ENCODE measurements at places on chromosomes 3 and 15.
A peak's percentile ranks its signal among the peaks of the same experiment; 100 is the strongest.

DNA sequence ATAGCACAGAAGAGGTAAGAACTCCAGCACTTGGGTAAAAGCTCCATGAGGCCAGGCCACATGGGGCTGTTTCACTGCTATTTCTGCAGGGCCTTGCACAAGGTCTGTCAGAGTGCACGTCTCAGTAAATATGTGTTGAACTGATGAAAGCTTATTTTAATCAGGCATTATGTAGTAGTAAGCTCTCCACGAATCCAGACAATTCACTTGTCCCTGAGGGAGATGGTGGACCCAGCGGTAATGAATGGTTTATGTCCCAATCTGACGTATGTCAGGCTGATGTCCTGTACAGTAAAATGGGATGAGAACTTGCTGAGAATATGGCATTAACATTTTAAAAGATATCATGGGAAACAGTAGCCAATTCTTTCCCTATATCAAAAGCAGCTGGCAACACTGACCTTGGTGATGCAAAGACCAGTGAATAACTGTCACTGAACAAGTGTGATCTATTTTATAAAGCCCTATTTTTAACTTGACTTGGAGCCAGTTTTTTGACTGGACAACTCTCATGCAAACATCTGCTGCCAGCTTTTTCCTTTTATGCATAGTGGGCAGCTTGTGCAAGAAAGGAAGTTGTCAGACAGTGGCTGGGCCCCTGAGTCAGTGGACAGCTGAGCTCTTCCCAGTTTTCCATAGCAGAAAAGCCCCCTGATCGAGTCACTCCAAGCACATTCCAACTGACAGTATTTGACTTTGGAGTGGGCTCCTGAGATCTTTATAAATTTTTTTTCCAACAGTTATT lies 519.8 kb upstream of the MDFIC2 start:
- DNase-seq = no peak

GRCh38 chr15:82130248-82130647 lies 84.4 kb upstream of the MEX3B start:
- DNase-seq = no peak

GRCh38 chr3:127457094-127457475 lies 133.4 kb downstream of the TPRA1 start:
- DNase-seq = no peak

- DNase-seq = no peak
Observed at GRCh38 chr3:142622405-142622804, 26.2 kb downstream of the PLS1 start.

DNA sequence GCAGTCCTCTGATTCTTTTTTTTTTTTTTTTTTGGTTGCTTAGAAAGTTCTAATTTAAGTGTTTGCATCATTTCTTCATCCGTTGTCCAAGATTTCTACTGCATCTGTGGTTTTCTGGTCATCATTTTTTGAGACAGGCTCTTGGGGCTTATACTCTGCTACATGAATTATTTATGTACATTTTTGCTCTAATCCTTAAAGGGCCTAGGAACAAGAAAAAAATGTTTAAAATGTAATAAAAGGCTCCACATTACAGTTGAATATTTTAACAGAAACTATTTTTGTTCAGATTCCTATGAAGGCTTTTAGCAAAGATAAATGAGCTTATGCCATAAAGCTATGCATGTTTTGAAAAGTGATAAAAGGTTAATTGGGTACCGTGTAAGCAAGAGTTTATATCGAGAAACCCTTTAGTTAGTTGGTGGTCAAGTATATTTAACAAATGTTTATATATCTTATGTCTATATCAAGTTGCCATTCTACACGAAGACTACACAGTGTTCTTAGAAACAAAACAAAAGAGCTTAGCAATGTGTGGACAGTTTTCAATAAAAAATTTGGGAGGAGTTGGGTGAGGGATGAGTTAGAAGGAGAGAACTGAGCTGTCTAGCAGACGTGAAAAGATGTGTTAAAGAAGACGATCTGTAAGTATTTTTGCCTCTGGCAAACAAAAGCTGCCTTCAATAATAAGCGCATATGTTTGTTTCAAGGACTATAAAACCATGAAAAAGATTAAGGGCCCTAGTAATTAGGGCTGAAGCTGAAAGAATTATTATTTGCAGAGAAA lies 563.6 kb upstream of the NAALADL2 start:
- DNase-seq = no peak

DNA sequence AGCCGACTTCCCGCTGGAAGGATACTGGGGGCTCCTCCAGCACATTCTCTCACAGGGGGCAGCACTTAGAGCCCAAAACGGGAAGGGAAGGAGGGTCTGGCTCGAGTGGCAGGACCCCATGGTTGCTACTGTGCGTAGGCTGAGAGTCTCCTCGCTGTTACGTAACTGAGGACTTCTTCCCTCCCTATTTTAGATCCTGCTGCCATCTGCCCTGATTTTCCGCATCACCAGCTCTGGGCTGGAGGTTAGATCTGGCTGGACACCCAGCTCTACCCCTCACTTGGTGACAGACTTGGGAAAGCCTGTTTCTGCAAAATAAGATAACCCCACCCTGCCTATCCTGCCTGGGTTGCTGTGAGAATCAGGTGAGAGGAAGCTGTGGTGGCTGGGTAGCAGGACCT lies 47.7 kb downstream of the BDH1 start:
- no peak for DNase-seq

GRCh38 chr15:66157507-66157906 lies 96.0 kb downstream of the MEGF11 start:
- DNase-seq = no peak

GRCh38 chr3:29919571-29919970 lies 638.7 kb downstream of the RBMS3 start:
- DNase-seq = no peak

- DNase-seq = no peak
Observed at GRCh38 chr15:92062505-92062904, 209.0 kb downstream of the SLCO3A1 start.

DNA sequence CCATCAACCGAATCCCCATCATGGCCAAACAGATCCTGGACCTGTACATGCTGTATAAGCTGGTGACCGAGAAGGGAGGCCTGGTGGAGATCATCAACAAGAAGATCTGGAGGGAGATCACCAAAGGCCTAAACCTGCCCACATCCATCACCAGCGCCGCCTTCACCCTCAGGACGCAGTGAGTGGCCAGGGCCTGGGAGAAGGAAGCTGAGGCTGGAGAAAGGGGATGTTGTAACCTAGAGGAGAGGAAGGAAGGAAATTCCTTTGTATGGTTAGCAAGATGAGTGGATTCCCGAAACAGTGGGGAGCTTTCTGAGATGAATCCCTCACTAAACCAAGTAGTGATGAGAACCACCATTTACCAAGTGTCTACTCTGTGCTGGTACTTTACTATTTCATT lies 25.8 kb upstream of the CLK3 start:
- no peak for DNase-seq

DNA sequence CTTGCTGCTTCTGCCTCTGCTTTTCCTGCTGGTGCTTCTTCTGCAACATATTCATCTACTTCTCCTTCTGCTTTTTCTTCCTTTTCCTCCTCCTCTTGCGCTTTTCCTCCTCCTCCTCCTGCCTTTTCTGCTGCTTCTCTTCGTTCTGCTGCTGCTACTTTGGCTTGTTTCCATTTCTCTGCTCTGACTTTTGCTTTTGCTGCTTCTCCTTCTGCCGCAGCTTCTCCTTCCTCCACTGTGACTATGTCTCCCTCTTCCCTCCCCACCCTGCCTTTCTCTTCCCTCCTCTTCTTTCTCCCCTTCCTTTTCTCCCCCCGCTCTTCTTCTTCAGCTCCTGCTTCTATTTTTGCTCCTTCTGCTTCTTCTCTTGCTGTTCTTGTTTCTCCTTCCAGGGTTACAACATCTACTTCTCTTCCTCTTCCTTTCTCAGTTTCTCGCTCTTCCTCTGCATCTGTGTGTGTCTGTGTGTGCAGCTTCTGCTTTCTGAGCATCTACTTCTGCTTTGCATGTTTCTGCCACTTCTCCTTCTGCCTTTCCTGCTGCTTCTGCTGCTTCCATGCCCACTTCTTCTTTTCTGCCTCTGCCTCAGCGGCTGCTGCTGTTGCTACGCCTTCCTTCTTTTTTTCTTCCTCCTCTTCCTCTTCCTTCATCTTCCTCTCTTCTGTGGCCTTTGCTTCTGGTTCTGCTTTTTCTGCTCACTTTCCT lies 51.4 kb downstream of the FAM43A start:
- no peak for DNase-seq

- DNase-seq = no peak
Observed at GRCh38 chr3:115111632-115112031, 35.5 kb downstream of the ZBTB20 start.

GRCh38 chr15:57704441-57704840 lies 2.1 kb upstream of the POLR2M start:
- no peak for DNase-seq

DNA sequence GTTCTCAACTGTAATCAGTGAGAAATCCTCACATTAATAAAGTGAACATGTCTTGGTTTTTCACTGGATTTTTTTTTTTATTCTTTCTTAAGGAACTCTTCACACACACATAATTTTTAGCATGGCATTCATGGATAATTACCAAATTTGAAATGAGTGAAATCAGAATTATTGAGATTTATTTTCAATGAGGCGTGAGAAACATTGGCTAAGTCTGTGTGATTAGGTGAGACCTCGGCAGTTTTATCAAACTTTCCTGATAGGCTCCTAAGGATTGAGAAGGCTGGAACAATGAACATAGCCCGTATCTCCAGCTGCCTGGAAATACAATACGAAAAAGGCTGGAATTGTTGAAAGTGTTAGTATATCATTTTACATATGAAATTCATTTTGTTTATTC lies 35.5 kb downstream of the MDFIC2 start:
- DNase-seq = no peak

GRCh38 chr3:13461169-13462124 lies 18.7 kb upstream of the HDAC11 start:
- DNase-seq = peak; percentile 30

DNA sequence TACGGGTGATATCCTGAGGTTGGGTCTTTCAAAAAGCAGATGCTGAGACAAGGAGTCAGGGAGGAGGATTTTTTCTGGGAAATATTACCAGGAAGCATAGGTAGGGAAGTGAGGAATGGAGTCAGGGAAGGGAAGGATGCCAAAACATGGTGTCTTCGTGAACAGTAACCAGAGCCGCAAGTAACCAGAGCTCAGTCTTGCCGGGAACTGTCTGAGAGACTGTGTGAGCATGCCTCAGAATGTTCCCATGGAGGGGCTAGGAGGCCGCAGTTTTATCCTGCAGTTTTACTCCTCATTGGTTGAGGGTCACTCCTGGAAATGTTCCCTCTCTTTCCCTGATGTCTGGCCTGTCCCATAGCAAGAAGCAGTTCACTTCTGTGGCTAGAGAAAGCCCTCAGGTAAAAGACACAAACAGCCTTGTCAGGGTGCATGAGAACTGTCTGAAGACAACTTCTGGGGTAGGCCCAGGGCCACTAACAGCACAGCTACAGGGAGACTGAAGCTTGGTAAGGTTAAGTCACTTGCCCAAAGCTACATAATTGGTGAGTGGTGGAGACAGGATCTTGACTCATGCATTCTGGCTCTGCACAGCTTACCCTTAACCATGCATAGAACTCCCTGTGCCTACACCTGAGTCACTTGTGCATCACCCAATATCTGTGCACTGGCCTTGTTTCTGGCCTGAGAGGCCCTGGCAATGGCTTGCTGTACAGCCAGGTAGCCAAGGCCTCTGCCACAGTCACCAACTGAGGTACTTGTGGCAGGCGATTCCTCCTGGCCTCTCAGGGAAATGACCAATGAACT lies 76.3 kb upstream of the FRMD4B start:
- no peak for DNase-seq

DNA sequence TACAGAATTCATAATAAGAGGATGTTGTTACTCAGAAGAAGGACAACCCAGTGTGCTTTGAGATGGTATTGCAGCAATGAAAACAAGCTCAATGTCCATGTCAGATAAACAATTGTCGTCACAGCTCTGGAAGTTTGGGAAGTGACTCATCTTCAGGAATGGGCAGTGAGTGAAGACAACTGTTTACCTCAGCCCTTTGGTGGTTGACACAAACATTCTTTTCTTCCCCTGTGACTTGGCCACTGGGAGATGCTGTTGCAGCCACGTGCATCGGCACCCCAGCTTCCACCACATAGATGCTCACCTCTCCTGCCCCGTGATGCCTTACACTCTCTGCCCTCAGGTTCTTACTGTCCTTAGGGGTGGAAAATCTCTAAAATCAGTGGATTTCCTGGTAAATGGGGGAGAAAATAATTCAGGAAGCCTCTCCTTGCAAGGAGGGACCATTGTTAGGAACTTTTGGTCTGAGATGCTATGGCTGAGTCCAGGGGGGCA lies 114.1 kb upstream of the GALNT15 start:
- no peak for DNase-seq

- no peak for DNase-seq
Observed at GRCh38 chr15:70103880-70104626, 6.3 kb upstream of the TLE3 start.

GRCh38 chr15:42031198-42031915 lies 10.5 kb upstream of the PLA2G4E start:
- DNase-seq = no peak

- DNase-seq = no peak
Observed at GRCh38 chr3:185423178-185423577, 60.2 kb downstream of the MAP3K13 start.

DNA sequence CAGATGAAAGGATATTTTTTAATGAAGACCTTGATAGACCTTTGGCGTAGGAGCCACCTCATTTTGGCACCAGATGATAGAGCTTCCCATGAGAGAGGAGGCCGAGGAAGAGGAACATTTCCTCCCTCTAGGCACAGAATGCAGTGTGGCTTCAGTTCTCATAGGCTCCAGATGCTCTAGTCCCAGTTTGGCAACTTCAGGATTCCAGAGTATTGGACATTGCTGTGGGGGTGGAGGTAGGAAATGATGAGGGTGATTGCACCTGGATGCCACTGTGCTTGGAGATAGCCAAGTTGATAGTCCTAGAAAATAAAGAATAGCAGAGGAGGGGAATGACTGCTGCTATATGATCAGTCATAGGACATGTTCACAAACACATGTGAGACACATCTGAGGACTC lies 58.3 kb upstream of the KY start:
- DNase-seq = no peak

DNA sequence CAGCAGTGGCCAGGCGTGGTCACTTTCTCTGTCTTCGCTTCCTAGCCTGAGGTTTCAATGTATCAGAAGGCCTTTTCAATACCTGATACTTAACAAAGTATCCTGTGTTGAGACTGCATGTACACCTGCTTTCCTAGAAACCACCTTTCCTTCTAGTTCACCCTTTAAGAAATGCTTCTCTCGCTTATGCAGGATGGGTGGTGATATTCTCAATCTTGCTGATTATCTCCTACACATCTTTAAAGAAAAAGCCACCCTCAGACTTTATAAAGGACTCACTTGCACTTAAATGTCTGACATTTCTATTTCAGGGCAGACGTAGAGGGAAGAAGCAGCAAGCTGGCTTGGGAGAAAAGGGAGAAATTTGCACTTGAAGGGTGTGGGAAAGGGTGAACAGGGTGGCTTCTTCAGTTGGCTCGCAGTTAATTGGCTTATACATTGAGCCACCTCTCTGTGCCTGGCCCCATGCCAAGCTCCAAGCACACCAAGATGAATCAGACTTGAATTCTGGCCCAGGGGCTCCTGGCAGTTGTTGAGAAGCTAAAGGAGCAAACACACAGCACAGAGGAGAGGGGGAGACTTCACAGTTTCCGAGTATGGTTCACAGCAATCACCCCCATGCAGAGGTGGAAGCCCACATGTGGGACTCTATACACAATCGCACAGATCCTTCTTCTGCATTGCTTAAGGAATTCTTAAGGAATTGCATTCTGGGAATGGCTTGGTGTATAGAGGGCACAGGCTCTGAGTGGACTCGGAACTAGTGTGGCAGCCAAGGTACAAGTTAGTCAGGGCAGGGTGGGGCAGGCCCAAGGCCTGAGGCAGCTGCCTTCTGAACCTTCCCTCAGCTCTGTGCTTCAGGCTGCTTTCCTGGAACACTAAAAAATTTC lies 1.3 kb downstream of the ARL6IP5 start:
- peak; percentile 52 for DNase-seq

Data from stimulated activated CD8-positive, alpha-beta memory T cell treated with anti-CD3 and anti-CD28 coated beads, Interleukin-15, amount 100 ng/mL, for 4 hours (primary cell).